ENCODE measurements at places on chromosomes 7 and 10.

DNA sequence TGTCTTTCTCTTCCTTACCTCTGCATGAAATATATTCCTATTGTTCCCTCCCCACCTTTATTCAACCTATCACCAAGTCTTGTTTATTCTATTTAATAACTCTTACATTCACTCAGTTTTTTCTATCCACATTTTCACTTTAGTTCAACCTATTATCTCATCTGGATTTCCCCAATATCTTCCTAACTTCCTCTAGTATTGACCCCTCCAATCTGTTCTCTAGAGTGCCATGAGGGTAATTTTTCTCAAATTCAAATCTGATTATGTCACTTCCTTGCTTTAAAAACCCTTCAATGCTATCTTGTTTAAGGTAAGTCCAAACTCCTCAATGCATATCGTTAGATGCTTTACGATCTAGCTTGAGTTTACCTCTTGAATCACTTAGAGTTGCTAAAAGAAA, 86.5 kb downstream of the SDHAF3 start:
- DNase-seq = no peak

DNA sequence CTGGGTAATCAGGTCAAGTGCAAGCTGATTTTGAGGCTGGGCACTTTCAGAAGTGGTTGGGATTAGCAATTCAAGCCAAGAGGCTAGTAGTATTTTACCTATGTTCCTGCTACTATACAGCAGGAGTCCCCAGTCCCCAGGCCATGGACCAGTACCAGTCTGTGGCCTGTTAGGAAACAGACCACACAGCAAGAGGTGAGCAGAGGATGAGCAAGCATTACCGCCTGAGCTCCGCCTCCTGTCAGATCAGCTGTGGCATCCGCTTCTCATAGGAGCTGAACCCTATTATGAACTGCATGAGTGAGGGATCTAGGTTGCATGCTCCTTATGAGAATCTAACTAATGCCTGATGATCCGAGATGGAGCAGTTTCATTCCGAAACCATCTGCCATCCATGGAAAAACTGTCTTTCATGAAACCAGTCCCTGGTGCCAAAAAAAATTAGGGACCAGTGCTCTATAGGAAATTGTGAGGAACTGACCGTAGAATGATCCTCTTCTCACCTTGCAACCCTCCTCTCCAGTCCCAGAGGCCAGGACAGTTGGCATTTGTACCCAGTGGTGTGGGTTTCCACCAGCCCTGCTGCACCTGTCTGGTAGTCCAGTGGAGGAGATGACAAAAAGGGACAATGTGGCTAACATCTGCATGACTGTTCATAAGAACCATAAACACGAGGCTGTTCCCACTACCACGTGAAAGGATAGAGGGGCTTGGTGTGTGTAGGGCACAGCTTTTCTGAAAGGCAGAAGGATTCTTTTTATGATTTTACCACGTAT, 172.5 kb downstream of the KIAA1217 start:
- no peak for DNase-seq

DNA sequence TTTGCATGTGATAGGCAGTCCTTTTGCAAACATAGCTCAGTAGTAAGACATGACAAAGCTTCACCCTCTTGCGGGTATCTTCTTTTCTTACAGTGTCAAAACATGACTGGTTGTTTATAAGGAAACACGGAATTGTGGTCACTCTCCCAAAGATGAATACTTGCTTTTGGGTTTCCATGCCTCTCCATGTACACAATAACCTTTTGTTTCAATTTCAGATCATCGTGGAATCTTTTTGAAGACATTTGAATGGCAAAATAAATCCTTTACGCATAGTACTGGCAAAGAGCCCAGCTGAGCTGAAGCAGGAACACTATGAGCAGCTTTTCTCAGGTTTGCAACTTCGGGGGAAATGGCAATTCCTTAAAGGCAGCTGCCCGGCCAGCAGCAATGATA, 156.8 kb upstream of the FRMD4A start:
- DNase-seq = no peak

- no peak for DNase-seq
These were observed 196.0 kb upstream of the IMMP2L start for GRCh38 chr7:111758332-111758731.

- no peak for DNase-seq
These were observed 34.2 kb upstream of the NCAPG2 start for GRCh38 chr7:158738841-158739240.

- DNase-seq = no peak
These were observed 35.3 kb downstream of the SLC16A9 start for GRCh38 chr10:59674215-59674836.

DNA sequence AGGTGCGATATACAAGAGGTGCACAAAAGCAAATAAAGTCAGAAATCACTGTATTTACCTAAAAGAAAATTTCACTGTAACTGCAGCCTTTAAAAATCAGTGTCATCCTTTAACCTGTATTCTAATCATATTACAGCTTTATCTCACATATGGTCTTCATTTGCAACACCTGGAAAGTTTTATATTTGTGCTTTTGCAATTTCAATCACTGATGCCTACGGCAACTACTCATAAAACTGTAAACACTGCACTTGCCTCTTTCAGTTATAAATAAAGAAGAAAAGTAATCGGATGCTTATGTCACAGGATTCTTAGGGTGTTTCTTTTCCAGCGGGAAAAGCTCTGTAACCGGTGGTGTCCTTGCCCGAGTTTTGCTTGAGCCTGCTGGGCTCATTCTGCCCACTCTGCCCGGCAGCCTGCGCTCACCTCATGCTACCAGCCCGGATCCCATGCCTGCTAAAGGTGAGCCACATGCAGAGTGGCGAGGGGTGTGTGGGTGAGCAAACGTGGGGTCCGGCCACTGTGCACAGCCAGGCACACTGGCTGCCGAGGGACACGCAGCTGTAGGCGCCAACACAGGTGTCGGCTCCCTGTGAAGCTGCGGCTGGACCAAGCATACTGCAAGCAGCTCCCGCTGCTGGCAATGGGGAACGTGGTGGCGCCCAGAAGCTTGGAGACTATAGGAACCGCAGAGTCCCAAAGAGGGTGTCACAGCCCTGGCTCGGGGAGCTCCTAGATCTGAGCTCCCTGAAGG, 56.3 kb upstream of the ABCB5 start:
- DNase-seq = no peak

- DNase-seq = peak; percentile 21
These were observed 3.9 kb upstream of the NRF1 start for GRCh38 chr7:129607471-129608120.

GRCh38 chr10:31617757-31618156, 298.7 kb downstream of the ZEB1 start:
- DNase-seq = no peak

GRCh38 chr7:94190599-94191061, 186.5 kb upstream of the BET1 start:
- no peak for DNase-seq

DNA sequence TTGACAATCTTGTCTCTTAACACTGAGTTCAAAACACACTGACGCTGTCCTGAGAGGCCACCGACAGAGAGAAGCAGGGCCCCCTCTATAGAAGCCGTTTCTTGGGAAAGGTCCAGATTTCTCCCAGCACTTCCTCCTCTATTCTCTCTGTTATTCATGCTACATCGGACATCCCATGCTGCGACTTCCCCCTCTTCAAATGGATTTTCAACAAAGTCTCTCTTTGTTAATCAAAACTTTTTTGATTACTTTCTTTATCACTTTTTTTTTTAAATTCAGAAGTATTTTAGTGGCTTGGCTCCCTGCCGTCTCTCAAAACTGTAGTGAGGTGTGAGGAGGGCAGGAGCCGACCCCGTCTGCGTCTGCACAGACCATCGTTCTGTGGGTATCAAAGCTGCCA, 298.9 kb upstream of the PITRM1 start:
- DNase-seq = no peak

GRCh38 chr10:122445469-122445868, 9.0 kb upstream of the ARMS2 start:
- no peak for DNase-seq

- DNase-seq = no peak
These were observed 43.0 kb downstream of the SCRN1 start for GRCh38 chr7:29946428-29947186.

DNA sequence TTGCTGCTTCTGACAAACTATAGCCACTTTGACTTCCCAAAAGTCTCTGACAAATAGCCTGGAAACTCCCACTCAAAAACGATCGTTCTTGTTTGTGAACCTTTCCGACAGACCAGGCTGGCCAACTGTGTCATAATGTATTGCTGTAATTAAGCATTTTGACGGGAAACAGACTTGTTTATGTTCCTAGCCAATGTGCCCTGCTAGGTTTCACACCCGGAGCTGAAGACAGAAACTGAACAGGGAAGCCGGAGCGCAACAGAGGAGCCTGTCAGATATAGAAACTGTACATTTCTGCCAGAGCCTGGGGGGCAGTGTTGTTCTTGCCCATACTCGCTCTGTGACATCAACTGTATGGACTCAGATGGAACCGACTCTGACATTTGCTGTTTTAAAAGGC, 55.3 kb upstream of the C7orf33 start:
- no peak for DNase-seq

DNA sequence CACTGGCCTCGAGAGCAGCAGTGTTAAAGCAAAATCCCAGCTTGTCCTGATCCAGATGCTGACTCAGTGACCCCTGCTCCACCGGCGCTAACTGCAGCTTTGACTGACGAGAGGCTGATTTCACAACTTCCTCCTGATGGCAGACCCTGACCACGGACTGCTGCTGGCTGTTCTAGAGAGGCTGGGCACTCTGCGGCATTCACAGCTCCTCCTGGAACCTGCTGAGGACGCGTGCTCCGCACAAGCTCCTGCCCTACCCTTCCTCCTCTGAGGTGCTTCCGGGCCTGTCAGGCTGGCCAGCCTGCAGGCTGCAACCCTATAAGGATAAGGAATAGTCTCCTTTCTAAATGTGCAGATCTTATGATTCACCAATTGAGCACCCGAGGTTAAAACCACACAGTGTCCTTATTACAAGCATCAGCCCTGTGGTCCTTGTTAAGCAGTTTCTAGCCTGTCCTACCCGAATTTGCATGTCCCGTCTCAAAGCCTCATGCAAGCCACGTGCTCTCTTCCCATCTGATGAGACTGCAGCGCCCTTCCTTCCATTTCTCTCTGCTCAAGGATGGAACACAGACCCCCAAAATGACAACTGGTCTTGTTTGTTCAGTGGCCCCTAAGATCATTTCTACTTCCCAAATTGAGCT, 35.5 kb upstream of the NCAPG2 start:
- no peak for DNase-seq

GRCh38 chr10:128047351-128047750, 78.9 kb downstream of the MKI67 start:
- DNase-seq = peak; percentile 69

GRCh38 chr7:112789453-112789816, 758 bp downstream of the TMEM168 start:
- DNase-seq = no peak

- no peak for DNase-seq
These were observed 128.1 kb upstream of the ANK3 start for GRCh38 chr10:60517805-60518204.

DNA sequence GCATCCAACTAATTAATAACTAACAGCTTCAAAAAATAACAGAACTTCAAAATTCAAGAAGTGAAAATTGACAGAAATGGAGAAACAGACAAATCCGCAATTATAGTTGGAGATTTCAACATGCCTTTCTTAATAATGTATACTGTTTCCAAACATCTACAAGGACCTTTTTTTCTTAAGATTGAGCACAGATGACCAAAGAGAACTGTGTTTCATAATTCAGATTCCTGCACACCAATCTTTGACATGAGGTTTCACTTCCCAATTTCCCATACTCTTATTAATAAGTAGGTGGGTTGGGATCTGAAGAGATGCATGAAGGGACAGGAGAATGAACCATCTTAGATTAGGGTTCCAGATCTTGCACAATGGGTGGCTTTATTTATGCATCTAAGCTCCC, 24.9 kb upstream of the GIMAP7 start:
- no peak for DNase-seq

GRCh38 chr7:154509192-154509591, 457.0 kb downstream of the DPP6 start:
- no peak for DNase-seq

DNA sequence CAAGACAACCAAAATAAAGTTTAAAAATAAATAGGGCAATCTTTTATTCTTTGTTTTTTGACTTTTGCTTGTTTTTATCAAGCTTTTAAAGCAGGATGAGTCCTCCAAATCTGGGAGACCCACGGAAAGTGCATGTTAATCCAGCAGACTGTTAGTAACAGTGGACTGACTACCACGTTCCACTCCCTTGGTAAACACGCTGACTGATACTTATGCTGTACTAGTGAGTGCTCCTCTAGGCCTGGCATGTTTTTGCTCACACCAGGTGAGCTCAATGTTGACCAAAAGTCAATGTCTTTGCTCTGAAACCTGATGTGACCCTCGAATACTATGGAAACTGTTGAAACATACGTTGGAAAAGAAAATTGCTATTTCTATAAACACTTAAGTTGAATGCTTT, 88.4 kb downstream of the KIAA1549 start:
- no peak for DNase-seq
